ENCODE measurements at places on chromosomes 12 and 14.

GRCh38 chr14:91371011-91371989 is 46.3 kb downstream of the CCDC88C start:
- peak; percentile 62 for DNase-seq

DNA sequence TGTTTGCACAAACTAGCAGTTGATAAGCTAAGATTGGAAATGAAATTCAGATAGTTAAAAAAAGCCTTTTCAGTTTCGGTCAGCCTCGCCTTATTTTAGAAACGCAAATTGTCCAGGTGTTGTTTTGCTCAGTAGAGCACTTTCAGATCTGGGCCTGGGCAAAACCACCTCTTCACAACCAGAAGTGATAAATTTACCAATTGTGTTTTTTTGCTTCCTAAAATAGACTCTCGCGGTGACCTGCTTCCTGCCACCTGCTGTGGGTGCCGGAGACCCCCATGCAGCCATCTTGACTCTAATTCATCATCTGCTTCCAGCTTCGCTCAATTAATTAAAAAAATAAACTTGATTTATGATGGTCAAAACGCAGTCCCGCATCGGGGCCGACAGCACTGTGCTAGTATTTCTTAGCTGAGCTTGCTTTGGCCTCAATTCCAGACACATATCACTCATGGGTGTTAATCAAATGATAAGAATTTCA is 335.6 kb downstream of the TMEM121 start:
- DNase-seq = peak; percentile 57

GRCh38 chr12:68521848-68522502 is 88.7 kb upstream of the RAP1B start:
- DNase-seq = no peak

DNA sequence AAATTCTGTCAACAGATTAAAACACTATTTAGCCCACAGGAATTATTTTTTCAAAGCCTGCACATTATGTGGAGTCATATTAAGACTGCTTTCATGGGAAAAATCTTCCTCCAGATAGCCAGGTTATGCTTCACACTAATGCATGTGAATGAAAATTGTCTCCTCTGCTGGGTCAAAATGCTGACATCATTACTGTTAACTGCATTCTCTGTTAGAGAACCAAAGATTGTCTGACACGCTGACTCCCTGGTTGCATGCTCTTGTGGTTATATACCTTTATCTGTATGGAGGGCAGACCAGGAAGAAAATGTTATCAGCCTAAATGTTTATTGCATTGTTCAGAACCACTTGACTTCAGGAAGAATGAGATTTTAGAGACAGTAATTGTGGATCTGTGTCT is 432.2 kb upstream of the MDGA2 start:
- no peak for DNase-seq

- no peak for DNase-seq
These were observed 76.4 kb upstream of the FOXN3 start for GRCh38 chr14:89493406-89493805.

GRCh38 chr14:73700325-73700724 is 13.9 kb downstream of the PNMA1 start:
- no peak for DNase-seq

DNA sequence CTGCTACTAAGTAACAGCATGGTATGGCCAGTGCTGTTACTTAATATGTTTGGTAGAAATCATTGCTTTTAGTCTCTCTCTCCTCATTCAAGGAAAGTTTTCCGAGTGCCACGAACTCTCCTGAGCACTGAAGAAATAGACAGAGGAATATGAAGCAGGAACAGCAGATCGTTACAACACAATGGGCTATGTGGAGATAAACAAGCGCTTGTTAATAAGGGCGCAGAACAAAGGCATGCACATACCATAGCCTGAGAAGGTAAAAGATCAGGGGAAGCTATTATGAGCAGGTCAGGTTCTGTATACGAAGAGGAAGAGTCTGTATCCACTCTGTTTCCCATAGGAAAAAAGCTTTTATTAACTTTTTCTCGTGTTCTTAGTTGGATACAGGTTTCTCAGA is 156.2 kb upstream of the CPNE8 start:
- no peak for DNase-seq

DNA sequence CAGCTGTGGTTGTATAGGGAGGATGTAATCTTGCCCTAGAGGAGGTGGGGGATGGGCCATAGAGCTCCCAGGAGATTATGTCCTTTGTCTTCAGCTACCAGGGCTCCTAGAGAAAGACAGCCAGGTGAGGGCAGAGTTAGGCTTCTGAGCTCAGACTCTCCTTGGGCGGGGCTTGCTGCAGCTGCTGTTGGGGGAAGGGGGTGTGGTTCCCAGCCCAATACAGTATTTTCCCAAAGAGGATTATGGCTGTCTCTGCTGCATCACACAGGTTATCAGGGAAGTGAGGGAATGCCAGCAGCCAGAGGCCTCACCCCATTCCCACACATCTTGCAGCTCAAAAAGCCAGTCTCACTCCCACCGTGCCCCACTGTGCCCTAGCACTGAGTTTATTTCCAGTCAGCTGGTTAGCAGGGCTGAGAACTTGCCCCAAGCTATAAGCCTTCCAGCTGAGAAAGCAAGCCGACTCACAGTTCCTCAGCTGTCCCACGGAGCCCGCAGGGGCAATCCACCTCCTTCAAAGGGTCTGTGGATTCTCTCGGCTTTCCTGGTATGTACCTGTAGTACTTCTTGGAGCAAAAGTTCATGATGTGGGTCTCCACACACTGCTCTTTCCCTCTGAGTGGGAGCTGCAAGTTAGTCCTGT is 217.3 kb upstream of the CPNE8 start:
- no peak for DNase-seq

- DNase-seq = peak; percentile 26
These were observed 69.4 kb downstream of the ARMH4 start for GRCh38 chr14:58082491-58083098.

DNA sequence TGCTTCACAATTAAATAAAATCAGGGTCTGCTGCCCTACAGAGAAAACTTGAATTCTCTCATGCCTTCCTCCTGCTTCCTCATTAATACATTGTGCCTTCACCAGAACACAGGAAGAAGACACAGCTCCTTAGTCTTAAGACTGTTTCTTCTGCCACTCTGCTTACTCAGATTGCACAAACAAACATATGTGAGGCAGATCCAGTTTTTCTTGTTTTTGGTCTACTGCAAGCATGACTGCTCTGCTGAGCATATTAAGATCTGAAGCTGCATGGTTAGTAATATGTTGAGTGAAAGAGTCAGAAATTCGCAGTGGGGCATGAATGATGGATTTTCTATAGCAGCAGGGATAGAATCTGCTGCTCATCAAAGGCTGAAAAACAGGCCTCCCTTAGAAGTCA is 321.1 kb upstream of the STXBP6 start:
- DNase-seq = no peak

DNA sequence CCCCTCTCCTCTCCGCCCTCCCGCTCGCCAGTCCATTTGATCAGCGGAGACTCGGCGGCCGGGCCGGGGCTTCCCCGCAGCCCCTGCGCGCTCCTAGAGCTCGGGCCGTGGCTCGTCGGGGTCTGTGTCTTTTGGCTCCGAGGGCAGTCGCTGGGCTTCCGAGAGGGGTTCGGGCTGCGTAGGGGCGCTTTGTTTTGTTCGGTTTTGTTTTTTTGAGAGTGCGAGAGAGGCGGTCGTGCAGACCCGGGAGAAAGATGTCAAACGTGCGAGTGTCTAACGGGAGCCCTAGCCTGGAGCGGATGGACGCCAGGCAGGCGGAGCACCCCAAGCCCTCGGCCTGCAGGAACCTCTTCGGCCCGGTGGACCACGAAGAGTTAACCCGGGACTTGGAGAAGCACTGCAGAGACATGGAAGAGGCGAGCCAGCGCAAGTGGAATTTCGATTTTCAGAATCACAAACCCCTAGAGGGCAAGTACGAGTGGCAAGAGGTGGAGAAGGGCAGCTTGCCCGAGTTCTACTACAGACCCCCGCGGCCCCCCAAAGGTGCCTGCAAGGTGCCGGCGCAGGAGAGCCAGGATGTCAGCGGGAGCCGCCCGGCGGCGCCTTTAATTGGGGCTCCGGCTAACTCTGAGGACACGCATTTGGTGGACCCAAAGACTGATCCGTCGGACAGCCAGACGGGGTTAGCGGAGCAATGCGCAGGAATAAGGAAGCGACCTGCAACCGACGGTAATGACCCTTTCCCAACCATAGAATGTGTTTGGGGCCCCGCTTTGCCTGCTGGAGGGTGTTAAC is 615 bp downstream of the CDKN1B start:
- peak; percentile 73 for DNase-seq

- DNase-seq = no peak
These were observed 26.6 kb downstream of the FAIM2 start for GRCh38 chr12:49877066-49877465.

DNA sequence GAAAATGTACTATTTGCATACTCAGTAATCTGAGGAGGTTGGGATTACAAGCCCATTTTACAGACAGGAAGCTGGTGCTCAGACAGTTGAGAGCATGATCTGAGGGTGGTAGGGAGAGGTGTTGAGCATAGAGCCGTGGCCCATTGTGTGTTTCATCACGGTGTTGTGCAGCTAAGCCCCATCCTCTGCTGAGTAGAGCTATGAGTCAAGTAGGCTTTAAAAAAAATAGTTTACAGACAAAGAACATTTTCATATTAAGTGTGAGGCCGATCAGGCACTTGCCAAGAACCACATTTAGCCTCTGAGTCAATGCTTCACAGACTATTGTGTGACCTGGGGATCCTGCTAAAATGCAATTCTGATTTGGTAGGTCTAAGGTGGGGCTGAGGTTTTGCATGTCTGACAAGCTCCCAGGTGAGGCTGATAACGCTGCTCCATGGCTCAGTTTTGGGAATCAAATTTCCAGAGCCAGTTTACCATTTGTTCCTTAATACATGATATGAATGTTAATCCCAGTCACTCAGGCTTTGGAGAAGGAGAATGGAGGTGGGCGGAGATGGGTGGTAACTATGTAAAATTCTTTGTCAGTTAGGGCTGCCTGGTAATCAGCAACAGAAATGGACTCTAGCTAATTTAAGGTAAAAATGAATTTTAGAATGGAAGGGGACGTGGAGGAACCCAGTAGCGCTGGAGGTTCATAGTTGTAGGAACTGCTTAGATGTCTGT is 22.2 kb downstream of the ZNF664 start:
- DNase-seq = no peak

DNA sequence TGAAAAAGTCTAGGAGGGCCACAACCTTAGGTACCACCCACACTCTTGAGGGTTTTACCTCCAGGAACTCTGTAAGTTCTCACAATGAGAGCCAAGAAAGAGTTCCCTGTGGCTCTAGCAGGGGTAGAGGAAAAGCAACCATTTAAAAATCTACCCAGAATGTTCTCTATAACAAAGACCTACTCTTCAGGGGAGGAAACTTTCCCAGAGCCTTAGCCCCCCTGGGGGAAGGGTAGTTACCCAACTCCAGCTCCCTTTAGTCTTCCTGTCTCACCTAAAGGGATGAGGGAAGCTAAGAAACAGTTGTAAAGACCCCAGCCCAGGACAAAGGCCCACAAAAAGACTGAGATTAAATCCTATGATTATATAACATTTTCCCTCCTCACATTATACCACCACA is 46.2 kb upstream of the JDP2 start:
- no peak for DNase-seq

- no peak for DNase-seq
These were observed 3.1 kb upstream of the ACTR6 start for GRCh38 chr12:100197486-100197885.

GRCh38 chr14:99346470-99347080 is 74.6 kb upstream of the BCL11B start:
- DNase-seq = no peak

GRCh38 chr12:30908722-30909348 is 17.7 kb upstream of the TSPAN11 start:
- DNase-seq = no peak

DNA sequence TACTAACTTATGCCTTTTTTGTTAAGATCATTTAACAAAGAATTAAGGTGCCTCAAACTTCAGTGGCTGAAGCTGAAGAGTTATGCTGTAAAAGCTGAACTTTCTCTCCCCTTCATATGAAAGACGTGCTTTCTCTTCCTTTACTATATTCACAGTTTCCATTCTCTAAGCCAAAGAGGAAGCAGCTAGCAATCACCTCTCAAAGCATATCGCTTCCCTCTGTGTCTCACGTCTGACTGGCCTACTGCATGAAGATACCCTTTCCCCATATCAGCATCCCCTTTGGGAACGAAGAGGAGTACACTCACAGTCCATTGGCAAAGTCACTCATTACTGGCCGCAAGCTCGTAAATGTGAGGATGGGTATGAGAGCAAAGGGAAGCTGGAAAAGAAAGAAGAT is 34.9 kb downstream of the SLC11A2 start:
- no peak for DNase-seq

GRCh38 chr12:63928305-63928704 is 83.8 kb downstream of the SRGAP1 start:
- no peak for DNase-seq

- DNase-seq = no peak
These were observed 412.7 kb upstream of the SEL1L start for GRCh38 chr14:81946375-81946774.

GRCh38 chr14:37142835-37143401 is 29.5 kb downstream of the SLC25A21 start:
- DNase-seq = peak; percentile 28

DNA sequence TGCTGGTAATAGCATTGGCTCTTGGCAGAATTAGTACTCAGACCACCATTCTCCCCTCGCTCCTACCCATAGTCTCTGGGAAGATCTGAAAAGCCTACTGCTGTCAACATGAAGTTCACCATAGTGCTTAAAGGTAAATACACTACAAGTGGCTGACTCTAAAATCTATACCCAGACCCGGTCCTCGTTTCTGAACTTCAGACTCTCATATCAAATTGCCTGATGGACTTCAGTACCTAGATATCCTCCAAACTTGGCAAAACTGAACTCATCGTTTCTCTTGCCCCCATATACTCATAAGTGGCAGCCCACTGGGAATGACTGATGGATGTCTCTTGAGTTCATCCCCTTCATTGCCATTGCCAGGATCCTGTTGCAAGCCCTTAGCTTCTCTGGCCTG is 67.3 kb downstream of the VCPKMT start:
- DNase-seq = no peak

- no peak for DNase-seq
These were observed 13.2 kb upstream of the BMAL2 start for GRCh38 chr12:27319409-27319808.

- DNase-seq = peak; percentile 73
These were observed 242.0 kb downstream of the NEDD1 start for GRCh38 chr12:97148941-97149559.

DNA sequence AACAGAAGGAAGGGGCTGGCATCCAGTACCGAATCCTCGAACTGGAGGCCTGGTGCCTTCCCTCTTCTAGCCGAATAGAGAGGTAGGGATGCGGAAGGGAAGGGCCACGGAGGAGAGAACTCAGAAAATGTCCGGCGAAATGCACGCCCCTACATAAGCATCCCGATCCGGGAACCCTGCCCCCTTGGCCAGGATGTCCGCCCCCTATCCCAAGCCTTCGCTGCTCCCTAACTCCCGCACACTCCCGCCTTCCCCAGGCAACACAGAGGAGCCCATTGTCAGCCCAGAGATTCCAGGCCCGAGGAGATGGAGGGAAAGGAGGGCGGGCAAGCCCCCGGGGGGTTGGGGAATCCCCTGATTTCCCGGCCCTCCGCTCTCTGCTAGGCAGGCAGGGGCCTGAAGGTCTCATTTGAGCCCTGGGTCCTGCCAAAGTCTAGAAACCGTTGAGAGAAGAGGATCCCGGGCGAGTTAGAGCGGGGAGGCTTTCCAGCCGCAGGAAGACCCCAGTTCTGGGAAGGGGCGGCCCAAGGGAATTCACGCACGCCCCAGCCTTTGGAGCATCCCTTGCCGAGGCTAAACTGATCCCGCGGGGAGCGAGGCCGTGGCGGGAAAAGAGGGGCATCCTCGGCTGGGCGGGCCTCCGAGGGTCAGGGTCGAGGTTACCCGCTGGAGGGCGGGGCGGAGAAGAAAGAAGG is 569 bp upstream of the ARHGEF40 start:
- DNase-seq = peak; percentile 12

- DNase-seq = no peak
These were observed 223.2 kb upstream of the FAR2 start for GRCh38 chr12:28925719-28926376.

- no peak for DNase-seq
These were observed 10.7 kb upstream of the STX2 start for GRCh38 chr12:130849561-130850417.

Data from NB4 (cell line).